ENCODE measurements at places on chromosomes 5 and 9.

DNA sequence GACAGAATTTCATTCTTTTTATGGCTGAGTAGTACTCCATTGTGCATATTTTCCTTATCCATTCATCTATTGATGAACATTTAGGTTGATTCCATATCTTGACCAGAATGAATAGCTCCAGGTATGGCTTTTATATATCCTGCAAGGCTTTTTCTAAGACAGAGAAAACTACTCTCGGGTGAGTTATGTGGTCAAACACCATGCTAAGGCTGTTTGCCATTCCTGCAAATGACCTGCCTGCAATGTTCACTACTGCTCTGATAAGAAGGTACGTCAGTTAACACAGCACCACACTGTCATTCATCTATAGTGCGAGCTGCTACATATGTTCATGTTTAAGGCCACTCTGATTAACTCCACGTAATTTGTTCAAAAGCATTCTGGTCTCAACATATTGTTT, 256.8 kb upstream of the RGMB start:
- no peak for DNase-seq

DNA sequence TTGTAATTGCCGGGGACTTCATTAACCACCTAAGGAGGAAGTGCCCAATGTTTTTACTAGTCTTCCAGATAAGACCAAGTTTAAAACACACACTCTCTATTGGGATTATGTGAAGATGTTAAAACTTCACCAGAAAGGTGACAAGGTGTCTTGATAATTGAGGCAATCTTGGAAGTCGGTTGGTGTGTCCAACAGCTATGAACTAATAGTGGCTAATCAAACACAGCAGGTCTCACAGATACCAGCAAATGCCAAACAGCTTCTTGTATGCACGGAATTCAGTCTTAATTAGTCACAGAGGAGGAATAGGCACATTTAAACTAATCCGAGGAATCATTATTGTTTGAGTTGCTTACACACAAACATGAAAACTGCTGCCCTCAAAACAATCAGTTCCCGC, 214.5 kb downstream of the SEC61B start:
- DNase-seq: peak; percentile 16

DNA sequence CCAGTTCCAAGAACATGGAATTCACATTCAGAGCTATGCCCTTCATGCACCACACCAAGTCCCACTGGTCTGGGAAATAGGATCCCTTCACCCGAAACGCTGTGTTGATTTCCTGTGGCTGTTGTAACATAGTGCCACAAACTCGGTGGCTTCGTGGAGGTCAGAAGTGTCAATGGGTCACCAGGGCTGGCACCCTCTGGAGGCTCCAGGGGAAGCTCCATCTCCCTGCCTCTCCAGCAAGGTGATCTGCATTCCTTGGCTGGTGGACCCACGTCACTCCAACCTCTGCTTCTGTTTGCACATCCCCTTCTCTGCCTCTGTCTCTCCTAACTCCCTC, 28.9 kb upstream of the ALDH1B1 start:
- DNase-seq: no peak

GRCh38 chr5:159156426-159157238, 52.7 kb downstream of the RNF145 start:
- DNase-seq: peak; percentile 76

GRCh38 chr5:80686757-80687156, 32.0 kb upstream of the DHFR start:
- DNase-seq: peak; percentile 34

DNA sequence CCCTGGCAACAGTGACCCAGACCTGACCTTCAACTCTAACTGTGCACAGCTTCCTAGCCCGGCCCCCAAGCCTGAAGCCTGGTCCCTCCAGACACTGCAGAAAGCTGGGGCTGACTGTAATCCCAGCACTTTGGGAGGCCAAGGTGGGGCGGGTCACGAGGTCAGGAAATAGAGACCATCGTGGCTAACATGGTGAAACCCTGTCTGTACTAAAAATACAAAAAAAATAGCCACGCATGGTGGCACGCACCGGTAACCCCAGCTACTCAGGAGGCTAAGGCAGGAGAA, 35.9 kb downstream of the ADAMTS2 start:
- DNase-seq: no peak

GRCh38 chr5:90096415-90097081, 313.0 kb downstream of the CETN3 start:
- DNase-seq: peak; percentile 5

DNA sequence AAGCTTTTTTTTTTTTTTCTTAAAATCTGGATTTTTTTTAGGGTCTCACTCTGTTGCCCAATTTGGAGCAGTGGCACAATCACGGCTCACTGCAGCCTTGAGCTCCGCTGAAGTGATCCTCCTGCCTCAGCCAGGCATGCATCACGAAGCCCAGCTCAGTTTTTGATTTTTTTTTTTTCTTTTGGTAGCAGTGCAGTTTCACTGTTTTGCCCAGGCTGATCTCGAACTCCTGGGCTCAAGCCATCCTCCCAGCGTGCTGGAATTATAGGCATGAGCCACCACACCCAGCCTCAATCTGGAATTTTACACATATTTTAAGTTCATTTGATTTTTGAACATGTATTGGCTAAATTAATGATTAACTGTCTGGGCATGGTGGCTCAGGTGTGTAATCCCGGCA, 36.3 kb downstream of the TRIO start:
- DNase-seq: no peak

DNA sequence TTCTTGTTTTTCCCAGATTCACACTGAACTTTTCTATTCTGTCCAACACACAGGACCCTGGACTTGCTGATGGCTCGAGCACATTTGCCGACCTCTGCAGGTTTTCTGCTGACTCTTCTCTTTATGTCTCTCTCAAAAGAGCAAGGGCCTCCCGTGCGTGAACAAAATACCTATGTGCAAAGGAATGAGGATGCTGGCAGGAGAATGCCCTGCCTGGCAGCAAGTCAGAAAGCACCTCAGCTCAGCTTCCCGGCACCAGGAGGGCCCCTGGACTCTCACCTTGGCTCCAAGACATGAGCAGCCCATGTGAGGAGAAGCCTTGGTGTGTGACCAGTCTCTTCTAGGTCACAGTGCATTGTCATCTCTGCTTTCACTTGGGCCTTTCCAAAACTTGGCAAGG, 36.1 kb downstream of the PAPPA start:
- DNase-seq: no peak

- DNase-seq: no peak
Measured at GRCh38 chr5:142095651-142096330, 12.8 kb upstream of the NDFIP1 start.

GRCh38 chr9:38747067-38747466, 27.1 kb upstream of the FAM240B start:
- DNase-seq: no peak

DNA sequence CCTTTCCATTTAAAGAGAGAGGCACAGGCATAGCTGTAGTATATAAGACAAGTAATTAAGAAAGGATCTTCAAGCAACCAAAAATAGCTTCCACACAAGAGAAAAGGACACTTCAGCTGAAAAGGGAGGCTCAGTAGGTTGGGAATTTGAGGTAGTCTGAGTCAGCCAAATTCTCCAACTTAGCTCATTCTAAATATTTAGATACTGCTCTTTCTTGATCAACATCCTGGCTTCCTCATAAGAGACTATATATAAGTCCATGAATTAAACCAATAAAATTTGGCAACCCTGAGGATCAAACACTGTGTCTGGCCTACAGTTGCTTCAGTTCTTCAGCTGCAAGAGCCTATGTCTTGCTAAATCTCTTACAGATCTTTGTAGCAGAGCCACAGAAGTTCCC, 17.8 kb downstream of the HINT1 start:
- no peak for DNase-seq

GRCh38 chr9:4069457-4070153, 230.3 kb downstream of the GLIS3 start:
- no peak for DNase-seq

GRCh38 chr5:169195601-169196000, 105.3 kb downstream of the SLIT3 start:
- no peak for DNase-seq

GRCh38 chr9:116152941-116153764, 438 bp upstream of the PAPPA start:
- peak; percentile 60 for DNase-seq

- DNase-seq: peak; percentile 16
Measured at GRCh38 chr9:73179589-73179988, 27.9 kb downstream of the ANXA1 start.

DNA sequence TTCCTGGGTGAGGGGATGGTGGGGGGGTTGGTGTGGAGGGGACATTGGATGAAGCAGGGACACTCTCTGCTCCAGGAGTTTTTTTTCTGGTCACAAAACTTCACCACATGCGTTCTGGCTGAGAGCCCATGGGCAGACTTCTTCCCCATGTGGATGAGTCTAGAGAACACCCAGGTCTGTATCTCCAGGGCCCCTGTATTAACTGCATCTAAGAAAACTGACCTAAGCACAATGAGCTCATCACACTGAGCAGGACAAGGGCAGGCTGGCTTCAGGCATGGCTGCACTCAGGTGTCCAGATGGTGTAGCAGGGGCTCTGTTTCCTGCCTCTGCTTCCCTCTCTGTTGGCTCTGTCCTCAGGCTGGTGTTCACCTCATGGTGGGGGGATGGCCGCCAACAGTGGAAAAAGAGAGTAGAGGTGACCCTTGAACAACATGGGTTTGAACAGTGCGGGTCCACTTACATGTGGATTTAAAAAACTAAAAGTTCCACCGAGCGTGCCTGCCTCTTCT, 85.3 kb upstream of the STC2 start:
- DNase-seq: no peak

GRCh38 chr9:98864281-98865174, 57.1 kb downstream of the GALNT12 start:
- DNase-seq: peak; percentile 48

DNA sequence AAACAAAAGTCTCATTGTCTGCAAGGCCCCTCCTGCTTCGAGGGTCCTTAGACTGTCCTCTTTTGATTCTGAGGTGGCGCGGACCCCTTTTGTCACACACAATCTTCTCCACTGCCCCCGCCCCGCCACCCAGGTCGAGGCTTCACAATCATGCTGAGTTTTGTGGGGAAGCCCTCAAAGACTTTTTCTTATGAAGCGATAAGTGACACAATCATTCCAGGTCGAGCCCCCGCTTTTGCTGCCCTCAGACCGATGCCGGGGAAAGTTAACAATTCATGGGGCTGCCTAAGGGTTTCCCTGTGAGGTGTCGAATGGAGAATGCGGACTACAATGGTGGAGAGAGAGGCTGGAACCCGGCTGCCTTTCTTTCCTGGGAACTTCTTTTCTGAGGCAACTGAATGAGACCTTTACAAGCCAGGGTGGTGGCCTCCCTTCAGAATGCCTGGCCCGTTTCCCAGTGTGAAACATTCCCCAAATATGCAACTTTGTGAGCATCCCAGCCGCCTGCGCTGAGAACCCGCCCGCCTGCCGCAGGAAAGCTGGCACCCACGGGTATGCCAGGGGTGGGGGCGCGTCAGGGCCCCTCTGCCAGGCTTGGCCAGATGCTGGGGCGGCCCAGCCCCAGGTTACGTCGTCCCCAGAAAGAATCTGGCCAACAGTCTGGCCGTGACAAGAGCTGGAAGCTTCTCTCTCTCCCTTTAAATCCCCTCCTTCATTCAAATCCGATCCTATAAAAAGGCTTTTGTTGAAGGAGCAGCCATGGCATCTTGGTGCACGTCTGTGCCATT, 71.9 kb downstream of the MAP1B start:
- peak; percentile 92 for DNase-seq

DNA sequence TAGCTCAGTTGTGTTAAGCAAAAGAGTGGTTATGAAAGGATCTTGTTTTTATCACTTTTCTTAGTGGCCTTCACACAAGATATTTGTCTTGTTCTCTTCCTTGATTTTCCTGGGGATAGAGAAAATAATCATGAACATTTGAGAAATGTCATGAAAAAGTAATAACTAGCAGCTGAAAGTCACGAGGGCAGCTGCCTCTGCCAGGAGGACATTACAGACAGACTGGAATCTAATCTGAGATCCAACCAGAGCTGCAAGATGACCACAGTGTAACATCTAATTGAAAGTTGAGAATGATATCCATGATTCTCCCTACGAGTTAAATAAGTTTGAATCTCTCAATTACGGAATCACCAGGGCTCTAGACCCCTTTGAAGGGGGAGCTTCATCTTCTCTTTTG, 274.9 kb downstream of the ARHGAP26 start:
- no peak for DNase-seq

- peak; percentile 3 for DNase-seq
Measured at GRCh38 chr9:93967020-93967803, 12.1 kb upstream of the BARX1 start.

DNA sequence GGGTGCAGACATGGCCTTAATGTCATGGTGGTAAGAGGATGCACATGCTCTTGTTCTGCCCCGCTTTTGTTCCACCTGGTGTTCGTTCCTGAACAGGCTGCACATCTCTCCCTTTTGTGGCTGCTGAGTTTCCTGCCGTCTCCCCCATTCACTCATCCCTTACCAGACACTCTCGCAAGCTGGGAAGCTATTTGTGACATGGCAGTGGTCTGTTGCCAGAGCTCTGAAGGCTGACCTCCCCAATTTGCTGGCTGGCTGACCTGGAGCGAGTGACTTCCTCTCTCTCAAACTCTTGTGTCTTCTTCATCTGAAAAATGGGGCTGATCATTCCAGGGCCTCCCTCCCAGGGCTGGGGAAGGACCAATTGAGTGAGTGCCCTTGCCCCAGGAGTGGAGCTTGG, 35.9 kb downstream of the HRH2 start:
- DNase-seq: no peak

GRCh38 chr5:55052383-55052931, 28.4 kb downstream of the GZMK start:
- DNase-seq: no peak

- no peak for DNase-seq
Measured at GRCh38 chr9:129309906-129310305, 131.8 kb upstream of the IER5L start.

DNA sequence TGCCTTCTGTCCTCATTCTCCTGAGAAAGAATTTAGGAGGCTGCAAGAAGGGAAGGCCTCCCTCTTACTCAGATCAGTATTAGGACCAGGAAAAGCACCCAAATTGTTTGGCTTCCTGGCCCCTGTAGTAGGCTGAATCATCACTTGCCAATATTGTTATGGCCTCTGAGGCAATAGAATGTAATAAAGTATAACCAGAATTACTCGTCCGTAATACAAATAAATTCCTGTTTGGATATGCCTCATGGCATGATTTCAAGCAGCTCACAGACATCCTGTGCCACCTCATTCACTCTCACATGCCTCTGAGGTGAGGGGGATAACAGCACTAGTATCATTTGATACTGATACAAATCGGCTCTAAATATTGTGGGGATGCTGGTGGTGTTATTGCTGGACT, 427.3 kb downstream of the ISL1 start:
- no peak for DNase-seq

GRCh38 chr5:137921931-137922330, 32.7 kb downstream of the PKD2L2 start:
- no peak for DNase-seq

GRCh38 chr9:29456940-29457339, 1883.7 kb upstream of the C9orf72 start:
- DNase-seq: no peak

Data from GM03348 (cell line).